Osteocyte (in vitro differentiated cells): ENCODE measurements at places on chromosomes 2 and 18. TPM values are rescaled to one million over a fixed set of nuclear protein-coding genes. Genes with fewer than 3 reads are reported as not detected.

DNA sequence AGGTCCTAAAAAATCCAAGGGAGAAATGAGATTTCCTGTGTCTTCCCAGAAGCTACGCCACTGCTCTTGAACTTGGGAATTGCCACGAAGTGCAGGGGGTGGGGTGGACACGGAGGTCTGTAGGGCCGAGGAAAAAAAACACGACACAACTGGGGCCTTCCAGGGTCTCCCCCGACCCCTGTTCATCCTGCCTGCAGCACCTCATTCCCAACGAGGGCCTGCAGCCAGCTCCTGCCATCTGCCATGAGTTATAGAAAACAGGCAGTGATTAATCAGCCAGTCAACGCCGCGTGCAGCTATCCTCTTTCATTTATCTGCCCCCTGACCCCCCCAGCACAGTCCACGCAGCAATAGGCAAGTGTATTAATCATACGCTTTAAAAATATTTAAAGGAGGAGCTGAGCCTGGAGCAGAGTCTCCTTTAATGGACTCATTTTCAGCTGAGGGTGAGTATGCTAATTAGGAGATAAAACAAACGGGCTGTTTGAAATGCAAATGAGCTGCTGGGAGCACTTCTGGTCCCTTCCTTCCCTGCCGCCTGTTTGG lies 209.9 kb downstream of the TFCP2L1 start:
- DNase-seq: no peak

DNA sequence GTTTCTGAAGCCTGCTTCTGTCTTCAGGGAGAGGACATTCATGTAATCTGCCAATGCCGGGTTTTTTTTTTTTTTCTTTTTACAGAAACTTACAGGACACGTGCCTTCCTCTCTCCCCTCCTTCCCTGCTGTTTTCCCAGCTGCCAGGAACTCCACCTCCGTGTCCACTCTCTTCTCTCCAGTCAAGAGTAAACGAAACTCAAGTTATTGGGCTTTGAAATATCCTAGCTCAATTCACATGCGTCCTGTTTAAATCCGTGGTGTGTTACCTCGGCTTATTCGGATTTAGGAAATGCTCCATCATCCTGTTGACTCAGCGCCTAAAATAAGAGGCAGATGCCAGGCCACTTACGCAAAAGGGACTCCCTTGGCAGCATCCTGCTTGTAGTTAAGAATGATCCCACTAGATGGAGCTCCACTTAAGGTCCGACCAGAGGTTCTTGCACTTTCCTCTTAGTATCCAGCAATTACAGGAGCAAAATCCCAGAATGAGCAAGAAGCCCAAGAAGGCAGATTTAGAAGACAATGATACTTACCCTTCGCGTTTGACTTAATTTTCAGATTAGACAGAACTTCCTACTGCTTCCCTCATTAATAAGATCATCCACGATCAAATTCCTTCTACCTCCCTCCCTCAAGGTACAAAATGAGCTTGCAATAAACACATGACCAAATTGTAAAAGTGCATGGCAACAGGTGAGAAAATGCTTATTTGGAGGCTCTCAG lies 97.2 kb upstream of the ZCCHC2 start:
- peak; percentile 89 for DNase-seq

DNA sequence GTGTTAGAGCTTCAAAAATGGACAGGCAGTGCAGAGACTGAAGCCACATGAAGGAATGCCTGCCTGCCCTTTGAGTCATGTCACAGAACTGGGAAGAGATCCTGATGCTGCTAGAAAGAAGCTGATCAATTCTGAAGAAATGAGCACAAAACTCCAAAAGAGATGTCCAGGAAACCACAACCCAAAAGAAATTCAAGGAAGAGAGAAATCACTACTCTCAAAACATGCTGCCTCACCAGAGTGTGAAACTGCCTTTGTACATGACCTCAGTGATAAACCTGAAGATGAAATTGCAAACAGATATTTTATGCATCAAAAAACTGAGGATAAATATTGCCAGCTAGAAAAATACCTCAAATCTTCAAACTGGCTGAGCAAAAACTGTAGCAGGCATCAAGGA lies 20.5 kb downstream of the USP40 start:
- no peak for DNase-seq

DNA sequence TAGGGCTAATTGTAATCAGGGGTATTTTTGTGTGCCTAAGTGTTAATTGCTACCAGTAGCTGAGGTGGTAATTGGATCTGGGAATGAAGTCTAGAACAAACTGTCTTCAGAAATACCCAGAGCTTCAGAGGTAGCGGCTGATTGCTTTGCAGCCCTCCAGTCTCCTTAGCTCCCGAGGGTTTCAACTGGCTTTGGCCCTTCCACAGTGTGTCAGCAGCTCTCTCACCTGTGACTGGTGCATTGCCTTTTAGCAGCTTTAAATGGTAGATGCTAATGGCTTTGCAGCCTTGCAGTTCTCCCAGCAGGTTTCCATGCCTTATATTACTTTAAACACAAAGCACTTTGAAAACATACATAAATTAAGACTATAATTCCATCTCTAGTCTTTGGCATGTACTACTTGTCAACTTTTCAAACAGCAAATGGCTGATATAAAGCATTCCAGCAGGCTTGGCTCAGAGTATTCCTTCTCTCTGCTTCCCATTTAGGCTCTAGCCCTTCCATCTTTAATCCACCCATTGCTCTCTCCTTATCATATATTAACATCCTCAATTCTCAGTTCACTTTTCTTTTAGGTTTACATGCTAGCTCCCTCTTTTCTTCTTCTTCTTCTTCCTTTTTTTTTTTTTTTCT lies 156.4 kb upstream of the GALNT13 start:
- DNase-seq: no peak

DNA sequence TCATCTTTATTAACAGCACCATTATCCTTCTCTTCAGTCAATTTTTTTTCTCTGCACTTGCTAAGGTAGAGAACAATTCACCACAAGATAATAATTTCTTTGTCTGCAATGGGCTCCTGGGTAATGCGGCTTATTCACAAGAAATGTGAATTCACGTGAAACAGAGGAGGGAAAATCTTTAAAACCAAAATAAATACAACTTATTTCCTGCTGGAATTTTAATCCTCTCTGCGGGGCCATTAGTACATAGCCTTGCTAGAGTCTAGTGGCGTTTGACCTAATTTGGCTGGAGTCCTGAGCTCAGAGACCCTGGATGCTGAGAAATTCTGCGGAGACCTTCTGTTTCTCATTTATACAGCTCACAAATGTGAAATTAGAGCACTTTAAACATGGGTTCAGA lies 319.3 kb upstream of the MMADHC start:
- no peak for DNase-seq

DNA sequence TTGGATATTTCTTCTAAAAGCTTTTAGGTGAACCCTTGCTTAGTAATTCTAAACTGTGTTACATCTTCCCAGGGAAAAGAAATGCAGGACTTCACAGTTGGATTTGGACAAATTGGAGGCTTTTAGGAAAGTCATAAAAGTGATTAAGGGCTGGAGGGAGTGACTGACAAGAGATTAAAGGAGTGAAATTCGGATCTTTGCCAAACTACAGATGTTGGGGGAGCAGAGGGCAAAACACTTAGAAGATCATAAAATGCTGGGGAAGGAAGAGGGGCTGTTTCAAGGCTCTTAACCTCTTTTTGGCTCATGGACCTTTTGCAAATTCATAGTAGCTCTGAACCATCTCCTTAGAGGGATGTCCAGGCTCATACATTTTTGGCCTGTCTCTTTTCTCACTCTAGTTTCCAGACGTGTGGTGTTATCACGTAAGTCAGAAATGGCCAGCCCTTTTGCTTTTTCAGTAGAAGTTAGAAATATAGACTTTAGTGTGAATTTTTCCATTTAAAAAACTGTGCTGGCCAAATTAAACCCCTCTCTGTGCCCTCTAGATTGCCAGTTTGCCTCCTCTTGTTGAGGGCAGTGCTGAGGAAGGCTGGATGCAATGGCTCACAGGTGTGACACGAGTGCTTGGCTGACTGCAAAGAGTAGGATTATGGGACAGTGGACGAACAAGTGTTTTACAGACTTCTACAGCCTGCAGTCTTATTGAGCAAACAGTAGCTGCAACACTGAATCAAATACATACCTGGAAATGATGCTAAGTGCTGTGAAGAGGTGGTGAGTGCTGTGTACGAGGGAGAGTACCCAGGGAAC lies 109.9 kb downstream of the LYPD6B start:
- no peak for DNase-seq

GRCh38 chr2:75709297-75709696 lies 1.4 kb downstream of the GCFC2 start:
- DNase-seq: no peak

DNA sequence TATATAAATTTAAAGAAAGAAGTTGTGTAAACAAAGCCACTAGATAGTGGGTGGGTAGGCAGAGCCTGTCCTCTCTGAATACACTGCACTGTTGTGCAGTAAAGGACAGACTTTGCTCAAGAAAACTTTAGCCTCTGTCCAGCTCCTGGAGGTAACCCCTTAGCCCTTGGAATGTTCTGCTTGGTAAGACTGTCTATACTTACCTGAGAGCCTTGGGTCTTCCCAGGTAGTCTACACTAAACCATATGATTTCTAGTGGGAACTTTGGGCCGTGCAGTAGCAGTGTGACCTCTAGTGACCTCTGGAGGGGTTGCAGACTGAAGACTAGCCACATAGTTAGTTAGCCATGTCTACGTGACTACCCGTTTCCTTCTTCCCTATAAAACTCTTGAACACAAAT lies 678.3 kb upstream of the NRXN1 start:
- DNase-seq: no peak

- DNase-seq: no peak
Measured at GRCh38 chr2:234374736-234375135, 122.1 kb downstream of the ARL4C start.

GRCh38 chr2:121294881-121295840 lies 10.2 kb upstream of the TFCP2L1 start:
- DNase-seq: peak; percentile 70

DNA sequence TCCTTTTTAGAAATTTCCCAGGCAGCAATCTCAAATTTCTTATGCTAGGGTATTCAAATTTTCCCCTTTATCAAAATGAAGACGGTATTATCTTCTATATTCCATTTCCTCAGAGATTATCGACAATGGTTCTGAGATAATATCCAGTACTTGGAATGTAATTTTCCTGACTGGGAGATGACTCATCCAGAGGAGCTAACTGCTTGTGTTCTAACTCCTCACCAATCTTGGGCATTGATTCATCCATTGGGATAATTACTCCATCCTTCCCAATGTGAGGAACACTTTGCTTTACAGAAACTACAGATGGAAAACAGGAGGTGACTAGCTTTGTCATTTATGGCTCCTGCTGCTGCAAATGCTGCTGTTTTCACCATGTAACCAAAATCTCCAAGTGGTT lies 239.4 kb upstream of the LYPD1 start:
- no peak for DNase-seq

- DNase-seq: no peak
Measured at GRCh38 chr18:47680488-47680887, 250.0 kb downstream of the SMAD2 start.

DNA sequence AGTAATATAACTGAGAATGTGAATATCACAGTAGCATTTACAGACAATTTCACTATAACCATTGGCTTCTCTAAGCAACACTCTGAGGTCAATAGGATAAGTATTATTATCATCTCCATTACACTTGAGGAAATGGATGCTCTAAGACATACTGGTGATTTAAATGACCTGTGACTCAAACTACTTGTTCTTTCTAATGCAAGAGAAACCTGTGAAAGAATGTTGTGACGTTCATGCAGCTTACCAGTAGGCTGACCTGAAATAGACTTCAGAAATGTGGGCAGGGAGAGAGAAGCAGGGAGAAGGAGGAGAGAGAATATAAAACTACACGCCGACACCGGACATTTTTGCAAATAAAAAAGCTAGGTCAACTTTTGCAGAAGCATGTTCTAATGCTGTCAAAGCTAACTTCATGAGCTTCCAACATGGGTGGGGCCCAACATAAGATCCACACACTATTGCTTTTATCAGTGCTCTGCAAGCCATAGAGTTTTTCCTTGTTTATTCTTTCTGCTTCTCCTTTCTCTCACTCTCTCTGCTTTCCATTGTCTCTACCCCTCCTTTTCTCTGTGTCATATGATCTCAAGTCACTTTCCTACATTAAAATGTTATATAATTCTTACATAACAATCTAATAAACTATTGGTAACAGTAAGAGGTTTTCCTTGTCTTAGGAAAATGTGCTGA lies 217.6 kb upstream of the FN1 start:
- no peak for DNase-seq

DNA sequence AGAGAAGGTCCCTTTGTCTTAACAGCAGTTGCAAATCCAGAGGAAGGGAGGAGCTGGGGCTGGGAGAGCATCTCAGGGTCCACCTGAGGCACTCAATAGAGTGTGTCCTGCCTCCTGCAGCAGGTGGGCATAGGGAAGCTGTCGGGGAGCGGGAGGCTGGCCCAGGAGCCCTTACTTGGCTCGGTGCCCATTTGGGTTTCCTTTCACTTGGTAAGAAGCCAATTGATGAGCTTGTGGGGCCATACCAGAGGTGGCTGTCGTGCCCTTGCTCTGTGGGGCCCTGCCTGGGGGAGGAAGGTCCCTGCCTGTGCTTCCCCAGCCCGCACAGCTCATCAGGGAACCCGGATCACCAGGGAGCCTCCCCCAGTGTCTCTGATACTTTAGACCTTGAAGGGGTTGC lies 229.7 kb downstream of the DYSF start:
- DNase-seq: no peak

- no peak for DNase-seq
Measured at GRCh38 chr18:21602299-21602587, 1.7 kb upstream of the ESCO1 start.

GRCh38 chr18:55069497-55069896 lies 110.2 kb upstream of the CCDC68 start:
- no peak for DNase-seq

ASIC4 gene
- 0.11 and 0.13 TPM in 2 replicates for total RNA-seq

CCL20 gene
- not detected in 2 replicates for total RNA-seq

ABCG5 gene
- not detected in 2 replicates for total RNA-seq

SPEG gene
- 27.0 and 30.3 TPM in 2 replicates for total RNA-seq

GRHL1 gene
- 0.32 and 0.81 TPM in 2 replicates for total RNA-seq

LOXHD1 gene
- total RNA-seq: not detected in 2 replicates

GAL3ST2 gene
- total RNA-seq: 0.48 TPM in 1 of 2 replicates, not detected in the other

IHH gene
- total RNA-seq: 0.18 TPM in 1 of 2 replicates, not detected in the other
